ENCODE measurements at places on chromosomes 6 and 20.
A peak's percentile ranks its signal among the peaks of the same experiment; 100 is the strongest.

DNA sequence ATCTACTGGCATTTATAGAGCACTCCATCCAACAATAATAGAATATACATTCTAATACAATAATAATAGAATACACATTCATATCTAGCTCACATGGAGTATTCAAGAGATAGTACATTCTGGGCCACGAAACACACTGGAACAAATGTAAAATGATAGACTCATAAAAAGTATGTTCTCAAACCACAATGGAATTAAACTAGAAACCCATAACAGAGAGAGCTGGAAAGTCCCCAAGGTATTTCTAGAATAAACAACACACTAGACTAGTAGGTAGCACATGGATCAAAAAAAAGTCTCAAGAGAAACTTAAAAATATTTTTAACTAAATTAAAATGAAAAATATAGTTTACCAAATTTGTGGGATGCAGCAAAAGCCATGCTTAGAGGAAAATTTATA lies 9.1 kb upstream of the TP53TG5 start:
- DNase-seq, result no peak

DNA sequence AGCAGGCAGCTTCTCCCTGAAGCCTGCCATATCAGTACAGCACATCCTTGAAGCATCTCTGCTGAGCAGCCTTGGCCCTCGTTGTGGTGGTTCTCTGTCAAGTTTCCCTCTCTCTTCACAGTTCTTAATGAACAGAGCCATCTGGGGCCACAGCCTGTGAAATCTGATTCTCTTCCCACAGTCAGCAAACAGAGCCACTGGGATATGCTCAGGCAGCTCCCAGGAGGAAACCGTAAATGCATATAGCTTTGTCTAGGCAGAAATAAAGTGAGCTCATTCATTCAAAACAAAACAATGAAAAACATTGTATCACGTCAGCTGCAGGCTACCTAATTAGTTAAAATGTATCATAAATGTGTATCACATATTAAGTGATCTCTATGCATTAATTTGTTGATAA lies 80.3 kb downstream of the TBC1D7 start:
- DNase-seq, result no peak

DNA sequence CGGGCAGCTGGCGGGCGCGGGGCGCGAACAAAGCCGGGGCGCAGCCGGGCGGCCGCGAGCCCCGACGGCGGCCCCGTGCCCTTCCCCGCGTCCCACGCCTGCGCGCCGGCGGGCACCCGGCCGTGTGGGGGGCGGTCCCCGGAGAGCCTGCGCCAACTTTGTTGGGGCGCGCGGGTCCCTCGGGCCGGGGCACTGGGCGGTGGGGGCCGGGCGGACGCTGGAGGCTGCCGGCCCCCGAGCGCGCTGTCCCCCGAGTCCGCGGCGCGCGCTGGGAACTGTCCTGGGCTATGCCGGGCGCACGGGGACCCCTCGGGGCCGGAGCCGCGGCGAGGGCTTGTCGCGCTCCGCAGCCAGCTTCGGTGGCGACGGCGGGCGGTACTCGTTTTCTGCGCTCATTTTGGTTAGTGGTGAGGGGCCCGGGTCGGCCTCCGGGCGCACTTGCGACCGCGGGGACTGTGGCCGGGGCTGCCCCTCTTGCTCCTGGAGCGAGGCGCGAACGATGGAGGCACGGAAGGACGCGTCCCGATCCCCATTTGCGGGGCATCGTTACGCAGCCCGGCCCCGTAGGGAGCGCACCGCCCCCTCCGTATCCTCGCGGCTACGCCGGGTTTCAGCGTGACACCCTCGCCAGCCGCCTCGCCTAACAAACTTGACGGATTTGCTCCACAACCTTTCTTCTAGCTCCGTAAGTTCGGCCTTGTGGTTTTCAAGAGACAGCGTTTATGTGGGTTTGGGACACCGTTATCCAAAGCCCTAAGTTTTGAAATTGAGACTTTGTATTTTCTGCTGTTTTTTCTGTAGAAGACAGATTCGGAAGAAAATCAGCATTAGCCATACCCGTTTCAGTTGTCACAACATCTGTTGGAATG lies 622 bp downstream of the SS18L1 start:
- peak; percentile 74 for DNase-seq

- DNase-seq, result no peak
These were observed 109.0 kb downstream of the RALGAPA2 start for GRCh38 chr20:20603339-20603990.

- DNase-seq, result no peak
These were observed 134.6 kb downstream of the SOBP start for GRCh38 chr6:107624541-107624940.

- DNase-seq, result no peak
These were observed 50.3 kb upstream of the CDKAL1 start for GRCh38 chr6:20483887-20484497.

GRCh38 chr6:17986656-17987446 lies 584 bp downstream of the KIF13A start:
- DNase-seq, result peak; percentile 86

- DNase-seq, result no peak
These were observed 31.7 kb upstream of the SCUBE3 start for GRCh38 chr6:35181933-35182612.

DNA sequence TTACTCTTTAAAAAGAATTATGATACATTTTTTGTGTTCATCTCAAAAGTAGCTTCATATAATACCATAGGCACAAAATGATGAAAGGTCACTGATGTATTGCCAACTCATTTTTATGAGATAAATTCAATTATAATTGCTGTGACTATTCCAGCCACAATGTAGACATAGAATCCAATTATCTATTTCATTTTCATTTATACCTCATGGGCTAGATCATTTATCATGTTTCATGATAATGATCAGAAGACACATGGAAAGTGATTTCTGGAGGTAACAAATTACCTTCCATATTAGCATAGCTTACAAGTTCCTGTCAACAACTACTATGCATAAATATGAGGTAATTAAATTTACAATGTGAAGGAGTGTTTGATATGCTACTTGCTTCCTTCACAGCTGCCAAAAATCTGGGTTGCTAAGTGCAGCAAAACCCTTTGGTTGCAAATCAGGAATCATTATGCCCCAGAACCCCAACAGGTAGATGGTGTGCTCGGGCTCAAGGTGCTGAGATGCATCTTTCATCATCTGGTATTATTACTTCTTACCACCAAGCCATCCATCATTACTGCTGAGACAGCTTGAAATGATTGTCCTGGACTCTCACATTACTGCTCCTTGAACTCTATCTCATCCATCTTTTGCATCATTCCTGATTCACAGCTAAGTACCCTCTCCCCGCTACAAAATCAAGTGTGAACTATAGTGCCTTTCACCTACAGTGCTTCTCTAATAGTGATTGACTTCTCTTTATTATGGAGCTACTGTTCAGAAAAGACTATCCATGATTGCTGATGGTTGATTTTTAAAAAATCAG lies 306.0 kb upstream of the THEMIS start:
- no peak for DNase-seq

DNA sequence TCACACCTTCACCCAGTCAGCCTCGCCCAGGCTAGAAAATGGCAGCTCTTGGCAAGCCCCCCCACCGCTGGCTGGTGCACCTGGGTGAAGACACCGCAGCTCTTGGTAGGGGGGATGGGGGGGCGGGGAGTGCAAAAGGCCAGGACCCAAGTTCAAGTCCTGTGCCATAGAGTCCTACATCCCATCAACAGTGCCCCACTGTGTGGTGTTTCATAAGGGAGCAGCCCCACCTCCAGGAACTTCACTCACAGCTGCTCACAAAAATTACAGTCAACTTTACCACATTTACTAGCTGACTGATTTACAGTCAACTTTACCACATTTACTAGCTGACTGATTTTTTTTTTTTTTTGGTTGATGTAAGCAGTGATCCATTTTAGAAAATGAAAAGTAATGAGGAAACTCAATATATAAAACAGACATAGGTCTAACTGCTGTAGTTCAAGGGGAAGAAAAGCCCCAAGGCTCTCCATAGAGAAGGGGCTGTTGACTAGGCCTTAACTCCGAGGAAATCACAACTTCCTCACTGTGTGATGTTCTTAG lies 208.9 kb upstream of the SNX9 start:
- no peak for DNase-seq

DNA sequence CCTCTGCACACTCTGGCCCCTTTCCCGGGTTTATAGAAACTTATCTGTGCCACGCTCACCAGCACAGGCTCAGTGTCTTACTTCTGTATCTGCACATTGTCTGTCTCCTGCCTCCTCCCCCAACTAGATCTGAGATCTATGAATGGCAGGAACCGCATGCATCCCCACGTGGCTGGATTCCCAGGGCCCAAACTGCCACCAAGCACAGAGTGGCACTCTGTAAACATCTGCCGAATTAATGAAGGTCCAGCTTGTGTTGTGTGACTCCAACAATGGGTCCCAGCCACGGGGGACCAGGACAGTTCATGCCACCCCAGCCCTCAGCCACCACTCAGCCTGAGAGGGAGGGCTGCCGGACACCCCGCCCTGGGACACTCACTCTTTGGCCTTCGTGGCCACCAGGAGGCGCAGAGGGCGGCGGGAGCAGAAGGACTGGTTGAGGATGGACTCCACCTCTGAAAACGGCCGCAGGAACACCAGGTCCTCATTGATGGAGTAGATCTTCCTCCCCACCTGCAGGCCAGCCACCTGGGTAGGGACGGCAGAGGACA lies 171.1 kb downstream of the PREX1 start:
- no peak for DNase-seq
